NCI-H748 treated with DMSO at 0.1 percent for 48 hours (cell line): ENCODE measurements at places on chromosomes 5 and 9.

- no peak for DNase-seq
Measured at GRCh38 chr9:132446887-132447286, 36.9 kb downstream of the CFAP77 start.

DNA sequence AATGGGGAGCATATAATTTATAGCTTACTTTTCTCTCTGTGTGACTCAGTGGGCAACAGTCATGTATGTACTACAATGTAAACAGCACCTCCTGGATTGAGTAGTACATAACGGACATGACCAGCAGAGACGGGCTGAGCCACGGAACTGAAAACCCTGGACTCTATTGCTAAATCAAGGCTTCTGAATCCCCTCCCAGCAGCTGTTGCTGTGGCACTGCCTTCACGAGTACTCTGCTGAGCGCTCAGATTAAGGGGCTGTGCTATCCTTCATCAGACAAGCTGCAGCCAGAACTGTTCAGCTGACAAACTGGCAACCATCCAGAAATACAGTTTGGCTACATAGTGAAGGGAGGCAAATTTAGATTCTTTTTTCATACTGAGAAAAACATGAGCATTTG, 131.3 kb upstream of the CCDC180 start:
- no peak for DNase-seq

DNA sequence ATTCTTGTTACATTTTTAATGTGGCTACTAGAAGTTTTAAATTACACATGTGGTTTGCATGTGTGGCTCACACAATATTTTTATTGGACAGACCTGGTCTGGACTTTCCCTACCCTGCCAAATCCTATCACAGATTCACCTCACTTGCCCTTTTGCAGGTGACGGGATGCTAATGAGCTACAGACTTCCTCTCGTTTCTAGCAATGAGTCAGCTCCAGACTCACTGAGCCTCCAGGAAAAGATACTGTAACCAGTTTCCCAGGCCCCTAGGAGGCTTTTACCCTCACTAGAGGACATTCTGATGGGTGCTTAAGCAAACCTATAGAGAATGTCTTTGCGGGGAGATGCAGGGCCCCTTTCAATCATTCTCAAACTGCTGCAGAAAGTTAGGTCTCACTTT, 135.4 kb downstream of the WDR41 start:
- no peak for DNase-seq

DNA sequence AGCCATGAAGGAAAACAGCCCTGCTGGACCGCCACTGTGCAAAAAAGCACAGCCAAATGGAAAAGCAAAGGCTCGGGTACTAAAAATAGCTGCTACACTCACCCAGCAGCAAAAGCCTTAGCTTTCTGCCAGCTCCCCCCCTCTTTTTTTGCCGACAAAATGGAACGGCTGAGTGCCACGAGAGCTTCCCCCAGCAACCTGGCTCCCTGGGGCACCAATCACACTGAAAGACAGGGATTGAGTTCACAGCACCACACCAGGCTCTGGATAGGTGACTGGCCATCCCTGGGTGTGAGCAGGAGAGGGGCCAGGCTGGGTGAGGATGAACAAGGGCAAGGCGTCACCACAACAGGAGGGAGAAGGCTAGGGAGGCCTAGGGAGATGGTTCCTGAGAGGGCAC, 66.7 kb downstream of the SIL1 start:
- no peak for DNase-seq

- no peak for DNase-seq
Measured at GRCh38 chr9:90770927-90771326, 30.7 kb upstream of the SYK start.
